ENCODE measurements at places on chromosomes 2 and 18.
A peak's percentile ranks its signal among the peaks of the same experiment; 100 is the strongest.

- no peak for DNase-seq
Measured at GRCh38 chr2:122528958-122529705, 773.7 kb downstream of the TSN start.

DNA sequence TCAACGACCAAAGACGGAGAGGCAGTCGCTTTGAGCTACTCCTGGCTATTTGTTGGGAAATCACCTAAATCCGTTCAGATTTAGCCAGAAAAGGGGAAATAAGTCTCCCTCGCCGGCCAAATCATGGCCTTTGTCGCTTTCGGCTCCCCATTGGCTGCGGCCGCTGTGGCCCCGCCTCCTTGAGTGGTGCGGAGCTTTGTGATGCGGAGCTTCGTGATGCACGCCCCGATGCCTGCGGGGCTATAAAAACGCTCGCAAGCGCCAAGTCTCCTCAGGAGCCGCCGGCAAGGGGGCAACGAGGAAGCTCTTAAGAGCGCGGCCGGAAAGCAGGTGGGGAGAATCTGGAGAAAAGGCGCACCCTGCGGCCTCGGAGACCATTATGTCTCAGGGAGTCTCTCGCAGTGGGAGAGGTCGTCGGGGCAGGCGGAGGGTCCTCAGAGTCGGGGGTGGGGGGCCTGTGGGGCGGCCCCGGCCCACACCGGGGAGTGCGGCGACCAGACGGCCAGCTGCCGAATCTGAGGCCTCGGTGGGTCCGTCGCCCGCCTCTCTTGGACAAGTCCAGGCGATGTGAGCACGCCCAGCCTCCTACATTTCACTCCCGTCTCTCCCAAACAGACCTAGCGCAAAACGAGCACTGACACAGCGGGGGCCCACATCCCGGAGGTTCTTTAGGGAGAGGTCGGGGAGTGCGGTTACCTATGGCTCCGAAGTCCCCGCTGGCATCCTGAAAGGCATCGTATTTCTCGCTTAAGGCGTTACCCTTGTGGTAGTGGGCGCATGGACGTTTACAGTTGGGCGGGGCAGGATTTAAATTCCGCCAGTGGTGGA is at the start of gene CABYR:
Gene CABYR, plus strand, starts transcription at position 274 of the 828 bp plus-strand sequence. CDS start 4,053 bp downstream, outside the sequence.
- peak; percentile 57 for DNase-seq

GRCh38 chr2:114113518-114113917 is 223.6 kb downstream of the ACTR3 start:
- DNase-seq, result no peak

DNA sequence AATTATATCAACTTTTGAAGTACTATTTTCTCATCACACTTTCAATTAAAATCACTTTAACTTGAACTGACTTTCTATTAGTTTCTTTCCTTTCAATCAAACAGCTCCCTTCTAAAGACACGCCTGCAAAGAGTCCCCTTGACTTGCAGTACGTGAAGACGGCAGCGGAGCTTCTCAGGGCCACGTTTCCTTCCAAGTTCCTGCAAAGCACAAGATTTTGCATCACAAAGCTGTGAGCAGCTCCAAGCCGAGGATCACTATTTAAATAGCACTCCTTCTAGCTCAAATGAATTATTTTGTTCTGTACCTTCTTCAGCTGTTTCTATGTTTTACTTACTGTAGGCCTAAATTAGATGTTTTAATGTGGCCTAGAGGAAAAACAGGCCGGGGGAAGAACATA is 30.8 kb downstream of the SH3YL1 start:
- no peak for DNase-seq

DNA sequence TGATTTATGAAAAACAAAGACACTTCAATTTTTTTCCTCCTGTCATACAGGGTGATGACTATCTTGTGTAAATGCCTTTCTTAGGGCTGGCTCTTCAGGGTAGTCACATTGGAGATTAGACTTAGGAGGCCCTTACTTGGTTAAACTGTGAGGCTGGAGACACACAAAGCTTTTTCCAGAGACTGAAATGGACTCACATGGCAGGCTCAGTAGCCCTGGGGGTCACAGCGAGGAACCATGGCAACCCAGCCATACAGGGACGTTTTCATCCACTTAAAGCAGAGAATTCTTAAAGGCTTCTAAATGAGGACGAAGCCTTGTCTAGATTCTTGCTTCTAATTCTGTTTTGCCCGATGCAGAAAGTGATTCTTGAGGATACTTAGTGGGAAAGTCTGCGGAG is 57.3 kb upstream of the ZDBF2 start:
- no peak for DNase-seq

- no peak for DNase-seq
Measured at GRCh38 chr2:239154971-239155805, 245.6 kb downstream of the HDAC4 start.

GRCh38 chr2:152394326-152394725 is 59.4 kb downstream of the FMNL2 start:
- no peak for DNase-seq

DNA sequence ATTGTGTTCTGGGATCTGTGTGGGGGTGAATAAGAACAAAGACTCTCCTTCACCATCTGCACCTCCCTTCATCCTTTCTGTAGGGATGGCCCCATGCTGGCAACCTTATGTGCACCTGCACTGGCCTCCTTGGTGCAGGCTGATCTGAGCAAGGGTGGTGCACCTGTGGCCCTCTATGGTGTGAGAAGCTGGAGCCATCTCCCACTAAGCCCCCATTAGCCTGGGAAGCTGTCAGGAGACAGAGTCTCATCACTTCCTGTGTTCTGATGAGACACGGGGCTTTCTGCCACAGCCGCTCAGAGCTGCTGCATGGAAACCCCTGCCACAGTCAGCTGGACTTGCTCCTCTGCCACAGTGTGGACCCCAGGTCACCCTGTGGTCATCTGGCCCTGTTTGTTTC is 565.3 kb upstream of the SALL3 start:
- DNase-seq, result no peak

DNA sequence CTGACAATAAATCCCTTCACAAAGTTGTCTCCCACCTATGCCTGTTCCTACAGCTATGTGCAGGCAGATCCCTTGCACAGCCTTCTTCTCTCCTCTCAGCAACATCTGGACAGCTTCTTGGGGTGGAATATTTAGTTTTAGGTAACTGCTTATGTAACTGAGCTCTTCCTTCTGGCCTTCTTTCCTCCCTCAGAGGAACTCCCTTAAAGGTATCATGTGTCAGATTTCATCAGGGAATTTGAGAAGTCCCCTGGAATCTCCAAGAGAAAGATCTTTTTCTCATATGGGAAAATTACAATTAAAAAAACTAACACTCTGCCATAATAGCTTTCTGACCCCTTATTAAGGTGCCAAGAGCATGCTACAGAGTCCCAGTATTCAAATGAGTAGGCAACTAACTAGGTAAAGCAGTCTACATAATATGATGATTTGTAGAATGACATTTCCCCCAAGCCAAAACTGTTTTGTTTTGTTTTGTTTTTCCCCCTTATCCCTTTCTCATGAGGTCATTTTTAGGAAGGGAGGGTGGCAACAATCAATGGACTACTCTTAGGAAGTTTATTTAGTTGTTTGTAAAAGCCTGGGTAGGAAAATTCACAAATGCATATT is 2.4 kb downstream of the TMEM200C start:
- DNase-seq, result no peak

DNA sequence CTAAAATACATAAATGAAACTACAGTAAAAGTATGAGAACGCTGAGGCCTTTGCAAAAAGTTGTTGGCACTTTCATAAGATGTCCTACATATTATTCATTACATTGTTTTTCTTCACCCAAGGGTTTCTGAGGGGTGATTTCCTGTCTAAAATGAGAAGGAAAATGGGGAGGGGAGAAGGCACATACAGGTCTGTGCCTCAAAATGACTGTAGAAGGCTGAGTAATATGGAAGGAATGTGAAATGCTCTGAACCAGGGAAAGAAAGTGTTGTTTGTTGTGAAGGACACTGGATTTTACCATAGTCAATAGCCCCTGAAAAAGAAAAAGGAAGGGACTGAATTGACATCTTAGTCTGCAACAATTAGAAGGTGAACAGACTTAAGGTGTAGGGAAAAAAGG is 99.5 kb upstream of the RNF152 start:
- DNase-seq, result peak; percentile 60

DNA sequence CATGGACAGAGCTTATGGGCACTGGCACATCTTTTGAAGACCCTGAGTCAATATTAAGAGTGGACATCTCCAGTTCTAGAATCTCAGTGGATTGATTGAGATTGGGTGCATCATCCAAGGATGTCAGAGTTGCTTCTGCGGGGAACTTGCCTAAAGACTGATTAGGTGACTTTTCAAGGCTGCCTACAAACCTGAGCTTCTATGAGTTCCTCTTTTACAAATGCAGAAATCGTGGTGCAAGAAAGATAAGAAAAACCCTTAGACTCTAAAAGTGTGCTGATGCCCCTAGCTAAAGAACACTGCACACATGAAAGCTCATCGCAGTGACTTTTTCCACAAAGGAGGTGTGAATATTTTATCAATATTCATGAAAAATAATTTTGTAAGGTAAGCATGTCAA is 86.8 kb upstream of the NEDD4L start:
- no peak for DNase-seq
